ENCODE measurements at places on chromosomes 13 and 19.

DNA sequence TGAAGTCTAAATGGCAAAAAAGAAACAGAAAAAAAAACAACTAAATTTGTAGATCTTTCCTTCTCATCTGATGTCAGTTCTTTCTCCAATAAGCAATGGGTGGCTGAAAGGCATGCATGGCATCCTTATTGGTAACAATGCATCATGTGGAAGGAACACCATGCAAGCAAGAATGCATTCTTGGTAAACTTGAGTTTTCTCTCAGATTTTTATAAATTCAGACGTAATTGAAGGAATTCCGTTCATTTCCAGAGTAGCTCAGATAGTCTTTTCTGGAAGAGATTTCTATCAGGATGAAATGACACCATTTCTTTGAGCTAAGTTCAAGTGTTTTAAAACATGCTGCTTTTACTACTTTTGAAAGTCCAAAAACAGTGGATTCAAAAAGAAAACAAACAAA, 373.0 kb downstream of the COG6 start:
- DNase-seq = no peak

- no peak for DNase-seq
These were observed 103.7 kb downstream of the ABCC4 start for GRCh38 chr13:95197548-95197947.

DNA sequence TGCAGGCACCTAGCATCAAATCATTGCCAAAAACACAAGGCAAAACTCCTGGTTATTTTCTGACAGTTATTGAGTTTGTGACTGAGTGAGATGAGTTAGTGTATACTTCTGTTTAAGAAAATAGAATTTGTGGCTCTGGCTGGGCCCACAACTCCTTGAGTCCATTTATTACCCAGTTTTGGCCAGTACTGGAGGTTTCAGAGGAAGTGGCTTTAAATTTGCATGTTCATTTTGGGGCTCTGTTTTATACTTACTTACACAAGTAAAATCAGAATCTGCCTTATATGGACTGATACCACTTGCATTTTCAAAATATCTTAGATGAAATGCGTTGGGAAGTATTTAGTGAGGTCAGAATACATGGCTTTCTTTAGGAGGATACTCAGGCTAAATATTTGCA, 29.0 kb downstream of the TNFSF11 start:
- no peak for DNase-seq

- no peak for DNase-seq
These were observed 14.6 kb downstream of the JOSD2 start for GRCh38 chr19:50496189-50497021.

DNA sequence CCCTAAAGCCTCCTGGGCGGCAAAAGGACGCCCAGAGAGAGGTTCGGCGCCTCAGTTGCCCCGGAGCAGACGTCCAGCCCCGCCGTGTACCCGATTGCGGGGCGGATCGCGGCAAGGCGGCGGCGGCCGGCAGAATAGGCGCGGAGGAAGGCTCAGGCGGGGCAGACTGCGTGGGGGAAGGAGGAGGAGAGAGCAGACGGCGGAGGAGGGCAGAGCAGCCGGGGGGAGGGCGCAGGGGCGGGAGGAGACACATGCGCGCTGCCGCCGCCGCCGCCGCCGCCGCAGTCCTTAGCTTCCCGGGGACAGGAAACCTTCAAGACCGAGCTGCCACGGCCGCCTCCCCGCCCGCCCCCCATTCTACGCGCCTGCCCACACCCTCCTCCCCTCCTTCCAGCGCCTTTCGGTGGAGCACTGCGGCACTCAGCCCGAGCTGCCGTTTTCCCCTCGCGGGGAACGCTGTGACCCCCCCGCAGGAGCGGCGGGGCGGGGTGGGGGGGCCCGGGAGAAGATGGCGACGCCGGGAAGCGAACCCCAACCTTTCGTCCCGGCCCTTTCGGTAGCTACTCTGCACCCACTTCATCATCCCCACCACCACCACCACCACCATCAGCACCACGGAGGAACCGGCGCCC, at the start of gene LRCH1:
TSS of gene LRCH1 (plus strand) at position 282 of the 632 bp plus-strand sequence. CDS start at position 509, 227 bp downstream.
- DNase-seq = peak; percentile 88

DNA sequence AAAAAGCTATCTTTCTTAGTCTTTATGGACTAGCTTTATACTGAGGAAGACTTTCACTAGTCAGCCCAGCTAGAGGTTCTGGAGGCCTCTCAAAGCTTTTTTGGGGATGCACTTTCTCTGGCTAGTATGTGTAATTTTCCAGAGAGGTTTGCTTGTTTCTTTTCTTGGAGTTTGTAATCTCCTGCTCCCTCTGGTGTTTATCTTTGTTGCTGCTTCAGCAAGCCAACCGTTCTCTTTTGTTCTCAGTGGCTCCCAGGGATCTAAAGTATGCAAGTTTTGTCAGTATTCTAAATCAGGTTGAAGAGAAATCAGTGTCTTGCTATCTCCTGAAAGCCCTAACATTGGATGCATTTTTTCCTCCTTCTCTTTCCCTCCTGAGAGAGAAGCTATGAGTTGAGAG, 121.1 kb upstream of the MYO16 start:
- DNase-seq = no peak

GRCh38 chr13:26759907-26760831, at the start of gene GPR12:
TSS of gene GPR12 (minus strand) at chr13:26760786. CDS start at chr13:26759827, 959 bp downstream.
- DNase-seq = no peak

DNA sequence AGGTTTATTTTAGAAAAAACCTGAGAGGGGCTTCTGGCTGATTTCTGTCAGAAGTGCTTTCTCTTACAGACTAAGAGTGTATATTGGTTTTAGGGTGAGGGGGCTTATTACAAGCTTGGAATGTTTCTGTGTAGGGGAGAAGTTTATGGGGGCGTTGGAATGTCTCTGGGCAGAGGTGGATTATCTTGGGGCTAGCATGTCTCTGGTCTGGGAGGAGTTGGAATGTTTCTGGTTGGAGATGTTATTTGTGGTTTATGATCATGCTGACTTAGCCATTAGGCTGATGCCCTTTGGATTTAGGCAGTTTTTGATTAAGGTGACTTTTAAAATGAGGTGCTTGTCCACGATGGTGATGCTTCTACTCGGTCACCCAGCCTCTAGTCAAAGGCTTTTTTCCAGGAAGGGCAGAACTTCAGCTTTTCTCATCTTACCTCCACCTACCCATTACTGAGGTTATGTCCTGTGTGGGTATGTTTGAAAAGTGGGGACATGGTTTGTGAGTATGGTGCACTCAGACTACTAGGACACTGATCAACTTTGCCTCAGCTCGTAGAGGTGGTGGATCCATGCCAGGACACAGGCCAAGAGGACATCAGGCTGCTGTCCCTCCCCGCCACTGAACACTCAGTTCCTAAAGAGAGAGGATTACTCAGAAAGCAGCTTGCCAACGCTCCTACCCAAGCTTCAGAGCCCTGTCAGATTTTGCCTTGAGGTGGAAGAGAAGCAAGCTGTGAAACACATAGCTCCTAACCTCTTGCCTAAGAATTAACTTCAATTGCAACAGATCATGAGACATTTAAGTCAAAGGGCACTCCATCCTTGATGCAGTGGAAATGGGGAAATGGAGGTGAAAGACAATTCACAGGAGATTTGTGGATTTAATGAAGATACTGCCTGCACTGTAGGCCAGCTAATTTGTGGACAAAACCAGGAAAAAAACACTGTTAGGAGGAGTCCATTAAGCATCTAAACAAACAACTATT, 63.6 kb downstream of the ZNF44 start:
- DNase-seq = no peak

GRCh38 chr13:43251961-43252360, 228.6 kb downstream of the DNAJC15 start:
- DNase-seq = no peak

GRCh38 chr19:35056513-35057063, 15.1 kb downstream of the HPN start:
- DNase-seq = no peak

DNA sequence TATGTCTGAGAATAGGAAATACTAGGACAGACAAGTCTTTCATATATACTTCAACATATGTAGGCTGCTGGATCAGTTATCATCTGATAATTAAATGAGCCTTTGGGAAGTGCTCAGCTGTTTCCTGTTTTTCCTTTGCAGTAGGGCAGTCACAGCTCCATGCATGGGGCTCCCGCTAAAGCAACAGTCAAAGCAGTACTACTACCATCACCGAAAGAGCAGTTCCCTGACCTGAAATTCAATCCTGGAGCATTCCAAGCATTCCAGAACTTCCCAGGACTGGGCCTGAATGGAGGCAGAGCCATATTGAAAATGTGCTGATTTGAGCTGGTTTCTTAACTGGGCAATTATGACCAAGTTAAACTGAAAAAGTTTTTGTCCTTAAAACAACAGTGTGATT, 20.5 kb downstream of the MICU2 start:
- DNase-seq = no peak
